ENCODE measurements at places on chromosomes 7 and 10. TPM values are rescaled to one million over a fixed set of nuclear protein-coding genes. Genes with fewer than 3 reads are reported as not detected.
A peak's percentile ranks its signal among the peaks of the same experiment; 100 is the strongest.

The DYDC2 gene
- total RNA-seq, result not detected

The SPAM1 gene
- total RNA-seq, result not detected

The AKR1C4 gene
- not detected for total RNA-seq

The JCAD gene
- 23.5 TPM for total RNA-seq

The SPDYE9 gene
- not detected for total RNA-seq

- DNase-seq, result no peak
- no peaks in the 10 kb centered on the region for H3K4me1 ChIP-seq
- H3K27me3 ChIP-seq, result peaks cover 39% of the 10 kb centered on the region
Measured at GRCh38 chr7:73382934-73383503, 50.6 kb upstream of the FZD9 start.

DNA sequence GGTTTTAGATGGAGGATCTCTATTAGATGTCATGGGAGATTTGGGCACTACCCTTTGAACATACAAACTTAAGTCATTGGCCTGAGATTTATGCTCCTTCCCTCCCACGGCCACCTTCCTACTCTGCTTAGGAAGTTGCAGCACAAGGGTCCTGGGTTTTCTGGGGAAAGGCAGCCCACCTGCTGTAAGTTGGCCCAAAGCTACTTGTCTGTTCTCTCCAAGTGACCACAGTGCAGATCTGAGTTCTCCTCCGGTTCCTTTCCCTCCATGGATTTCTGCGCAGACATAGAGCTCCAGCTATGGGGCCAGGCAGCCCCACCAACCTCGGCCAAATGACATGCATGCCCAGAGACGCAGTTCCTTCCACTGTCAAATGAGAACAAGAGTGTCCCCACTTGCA is 12.8 kb upstream of the C10orf53 start:
- H3K27ac ChIP-seq, result no peak overlapping the region
- H3K27me3 ChIP-seq, result peaks cover 82% of the 10 kb centered on the region
- H3K36me3 ChIP-seq, result no peaks in the 10 kb centered on the region
- DNase-seq, result no peak
- H3K4me3 ChIP-seq, result no peak overlapping the region
- H3K4me1 ChIP-seq, result no peaks in the 10 kb centered on the region

GRCh38 chr7:151024435-151025056 is at the start of gene ATG9B:
Gene ATG9B (minus strand): TSS chr7:151024494. CDS start chr7:151024423, 71 bp downstream.
- no peak within 1 kb of the TSS for H3K27ac ChIP-seq
- peaks cover 35% of the 10 kb centered on the region for H3K27me3 ChIP-seq
- H3K36me3 ChIP-seq, result no peaks in the 10 kb centered on the region
- peaks cover 15% of the 10 kb centered on the region for H3K4me1 ChIP-seq

GRCh38 chr7:143002106-143002505 is 24.8 kb downstream of the OR9A2 start:
- no peaks in the 10 kb centered on the region for H3K36me3 ChIP-seq
- no peak for DNase-seq
- no peak overlapping the region for H3K27ac ChIP-seq
- H3K4me1 ChIP-seq, result no peaks in the 10 kb centered on the region
- H3K27me3 ChIP-seq, result peaks cover 12% of the 10 kb centered on the region

DNA sequence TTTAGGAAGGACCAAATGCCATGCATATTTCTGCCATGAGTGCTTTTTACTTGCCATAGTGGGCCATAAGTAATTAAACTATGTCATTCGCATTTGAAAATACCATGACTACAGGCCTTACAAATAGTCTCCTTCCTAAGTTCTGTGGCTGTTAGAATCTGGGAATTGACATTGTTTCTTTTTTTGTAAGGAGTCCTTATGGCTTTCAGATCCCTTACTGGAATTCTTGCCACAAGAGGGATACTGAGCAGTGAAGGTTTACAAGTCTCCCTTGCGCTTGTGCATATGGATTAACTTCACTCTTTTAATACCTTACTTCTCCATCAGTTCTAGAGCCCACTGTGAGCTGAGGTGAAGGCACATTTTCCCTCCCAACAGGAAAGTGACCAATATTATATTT is 166.0 kb downstream of the NRG3 start:
- no peaks in the 10 kb centered on the region for H3K4me1 ChIP-seq
- no peaks in the 10 kb centered on the region for H3K27me3 ChIP-seq
- no peak overlapping the region for H3K4me3 ChIP-seq
- DNase-seq, result no peak
- H3K27ac ChIP-seq, result no peak overlapping the region
- H3K36me3 ChIP-seq, result no peaks in the 10 kb centered on the region

DNA sequence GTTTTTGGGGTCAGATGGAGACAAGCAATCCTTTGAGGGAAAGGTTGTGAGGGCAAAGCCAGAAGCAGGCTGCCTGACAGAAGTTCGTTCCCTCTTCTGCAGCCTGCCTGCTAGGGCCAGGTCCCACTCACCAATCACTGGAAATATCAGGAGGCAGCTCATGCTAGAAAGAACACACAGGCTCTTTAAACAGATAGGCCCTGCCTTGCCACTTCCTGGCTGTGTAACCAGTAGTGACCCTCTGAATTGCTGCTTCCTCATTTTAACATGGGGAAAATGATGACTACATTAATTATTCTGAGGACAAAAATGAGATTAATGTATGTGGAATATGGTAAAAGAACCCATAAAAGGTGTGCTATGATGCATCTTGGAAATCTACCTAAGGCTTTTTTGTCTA is 50.5 kb upstream of the MRLN start:
- DNase-seq, result no peak
- H3K36me3 ChIP-seq, result peaks cover 80% of the 10 kb centered on the region
- H3K4me3 ChIP-seq, result no peak overlapping the region
- H3K27ac ChIP-seq, result no peak overlapping the region
- no peaks in the 10 kb centered on the region for H3K27me3 ChIP-seq

- DNase-seq, result no peak
- no peaks in the 10 kb centered on the region for H3K4me1 ChIP-seq
- no peak overlapping the region for H3K27ac ChIP-seq
- H3K4me3 ChIP-seq, result no peak overlapping the region
Measured at GRCh38 chr10:28105561-28105960, 106.7 kb upstream of the ODAD2 start.

- H3K36me3 ChIP-seq, result no peaks in the 10 kb centered on the region
- no peak for DNase-seq
- no peaks in the 10 kb centered on the region for H3K4me1 ChIP-seq
- no peak overlapping the region for H3K27ac ChIP-seq
- H3K4me3 ChIP-seq, result no peak overlapping the region
- H3K27me3 ChIP-seq, result no peaks in the 10 kb centered on the region
Measured at GRCh38 chr7:34761627-34762026, 103.6 kb downstream of the NPSR1 start.

DNA sequence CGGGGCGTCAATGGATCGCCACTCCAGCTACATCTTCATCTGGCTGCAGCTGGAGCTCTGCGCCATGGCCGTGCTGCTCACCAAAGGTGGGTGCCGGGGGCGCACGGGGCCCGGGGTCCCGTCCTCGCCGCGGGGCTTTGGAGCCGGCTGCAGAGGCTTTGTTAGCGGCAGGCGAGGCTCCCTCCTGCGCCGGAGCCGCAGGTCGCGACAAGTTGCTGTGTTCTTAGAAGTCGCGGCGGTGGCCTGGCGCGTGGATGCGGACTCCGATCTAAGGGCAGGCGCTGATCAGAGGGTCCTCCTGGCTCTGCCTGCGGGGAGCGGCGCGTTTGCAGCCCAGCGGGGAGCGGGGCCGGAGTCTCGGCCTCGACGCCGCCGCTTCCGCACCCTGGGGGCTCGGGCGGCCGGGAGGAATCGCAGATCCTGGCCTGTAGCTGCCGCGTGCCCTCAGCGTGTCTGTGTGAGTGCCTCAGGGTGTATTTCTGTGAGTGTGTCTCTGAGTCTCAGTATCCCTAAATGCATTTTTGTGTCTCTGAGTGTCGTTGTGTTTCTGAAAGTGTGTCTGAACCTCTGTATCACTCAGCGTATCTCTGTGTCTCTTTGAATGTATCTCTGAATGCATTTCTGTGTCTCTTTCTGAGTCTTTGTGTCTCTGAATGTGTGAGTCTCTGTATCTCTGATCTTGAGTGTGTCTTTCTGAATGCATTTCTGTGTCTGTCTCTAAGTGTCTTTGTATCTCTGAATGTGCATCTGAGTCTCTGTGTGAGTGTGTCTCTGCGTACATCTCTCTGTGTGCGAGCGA is 766 bp downstream of the BAMBI start:
- H3K27me3 ChIP-seq, result peaks cover 24% of the 10 kb centered on the region
- H3K36me3 ChIP-seq, result peaks cover 8% of the 10 kb centered on the region
- H3K4me3 ChIP-seq, result peak overlapping the region; percentile 85
- H3K27ac ChIP-seq, result peak overlapping the region; percentile 89

- H3K4me1 ChIP-seq, result peaks cover 70% of the 10 kb centered on the region
- no peak overlapping the region for H3K27ac ChIP-seq
- no peak for DNase-seq
- H3K27me3 ChIP-seq, result no peaks in the 10 kb centered on the region
- no peaks in the 10 kb centered on the region for H3K36me3 ChIP-seq
- H3K4me3 ChIP-seq, result no peak overlapping the region
Measured at GRCh38 chr10:122466951-122467381, 5.6 kb downstream of the HTRA1 start.

- H3K4me1 ChIP-seq, result no peaks in the 10 kb centered on the region
- no peak for DNase-seq
- H3K4me3 ChIP-seq, result no peak overlapping the region
- no peak overlapping the region for H3K27ac ChIP-seq
- H3K36me3 ChIP-seq, result no peaks in the 10 kb centered on the region
Measured at GRCh38 chr7:78939669-78940068, 513.8 kb downstream of the MAGI2 start.

- H3K27ac ChIP-seq, result peak overlapping the region; percentile 99
- no peak overlapping the region for H3K4me3 ChIP-seq
- peaks cover 64% of the 10 kb centered on the region for H3K4me1 ChIP-seq
- H3K36me3 ChIP-seq, result peaks cover 21% of the 10 kb centered on the region
- no peak for DNase-seq
- H3K27me3 ChIP-seq, result no peaks in the 10 kb centered on the region
Measured at GRCh38 chr7:75991531-75992082, 2.8 kb downstream of the TMEM120A start.

- no peak overlapping the region for H3K27ac ChIP-seq
- no peaks in the 10 kb centered on the region for H3K27me3 ChIP-seq
- no peaks in the 10 kb centered on the region for H3K4me1 ChIP-seq
- no peak overlapping the region for H3K4me3 ChIP-seq
Measured at GRCh38 chr7:137682596-137682995, 164.2 kb downstream of the DGKI start.

GRCh38 chr7:43072530-43072929 is 39.9 kb upstream of the HECW1 start:
- no peak overlapping the region for H3K27ac ChIP-seq
- H3K4me3 ChIP-seq, result no peak overlapping the region
- peaks cover 55% of the 10 kb centered on the region for H3K27me3 ChIP-seq
- no peaks in the 10 kb centered on the region for H3K4me1 ChIP-seq
- no peak for DNase-seq

- no peaks in the 10 kb centered on the region for H3K27me3 ChIP-seq
- H3K4me1 ChIP-seq, result peaks cover 26% of the 10 kb centered on the region
- no peak overlapping the region for H3K4me3 ChIP-seq
- no peak overlapping the region for H3K27ac ChIP-seq
- DNase-seq, result no peak
Measured at GRCh38 chr7:100386940-100387339, 13.7 kb downstream of the PILRA start.

DNA sequence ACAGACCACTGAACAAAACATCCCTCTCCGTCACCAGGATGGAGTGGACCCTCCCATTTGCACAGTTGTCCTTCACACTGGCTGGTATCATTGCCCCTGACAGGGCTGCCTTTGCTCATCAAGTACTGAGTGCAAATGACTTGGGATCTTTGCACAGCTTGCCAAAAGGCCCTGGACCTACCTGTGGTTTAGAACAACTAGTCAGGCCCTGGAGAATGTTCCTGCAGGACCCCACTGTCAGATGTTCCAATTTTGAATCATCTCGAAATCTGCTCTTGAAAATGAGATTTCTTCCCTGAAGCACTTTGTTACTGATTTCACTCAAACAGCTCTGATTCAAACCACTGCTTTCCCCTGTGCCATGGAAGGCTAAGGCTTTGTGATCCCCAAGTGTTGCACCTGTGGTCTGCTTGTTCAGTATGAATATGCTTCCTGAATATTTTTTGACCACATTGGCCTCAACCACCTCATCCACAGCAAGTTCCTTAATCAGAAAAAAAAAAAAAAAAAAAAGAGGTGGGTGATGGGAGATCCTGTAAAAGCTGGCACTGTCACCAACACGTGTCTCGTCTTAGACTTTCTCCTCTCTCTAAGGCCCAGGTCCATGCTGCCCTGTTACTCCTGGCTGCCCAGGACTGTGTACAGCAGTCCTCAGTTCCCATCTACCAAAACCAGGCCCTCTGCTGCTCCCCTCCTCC is 2.7 kb upstream of the AOAH start:
- no peaks in the 10 kb centered on the region for H3K36me3 ChIP-seq
- no peak for DNase-seq
- no peak overlapping the region for H3K27ac ChIP-seq
- H3K4me3 ChIP-seq, result no peak overlapping the region

GRCh38 chr7:27202862-27203134 is 2.9 kb upstream of the HOXA13 start:
- H3K4me1 ChIP-seq, result peaks cover 43% of the 10 kb centered on the region
- no peak overlapping the region for H3K27ac ChIP-seq
- DNase-seq, result no peak
- peaks cover 99% of the 10 kb centered on the region for H3K27me3 ChIP-seq
- H3K36me3 ChIP-seq, result no peaks in the 10 kb centered on the region

DNA sequence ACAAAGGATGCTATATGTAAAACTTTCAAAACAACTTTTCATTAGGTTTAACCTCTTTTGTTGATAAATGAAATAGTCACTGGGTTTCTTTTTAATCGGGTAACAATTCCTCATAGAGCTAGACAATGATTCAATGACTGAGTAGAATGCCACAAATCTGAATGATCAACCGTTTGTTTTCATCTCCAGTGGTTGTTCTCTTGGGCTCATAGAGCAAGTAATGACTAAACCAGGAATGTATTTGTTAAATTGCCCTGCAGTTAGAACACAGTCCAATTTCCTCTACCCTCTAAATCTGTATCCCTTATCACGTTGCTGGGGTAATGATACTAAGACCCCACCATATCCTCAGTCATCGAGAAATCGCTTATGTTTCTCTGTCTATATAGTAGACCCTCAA is 40.0 kb downstream of the CNNM1 start:
- no peaks in the 10 kb centered on the region for H3K4me1 ChIP-seq
- no peaks in the 10 kb centered on the region for H3K36me3 ChIP-seq
- H3K27me3 ChIP-seq, result peaks cover 34% of the 10 kb centered on the region
- no peak overlapping the region for H3K27ac ChIP-seq
- no peak for DNase-seq
- H3K4me3 ChIP-seq, result no peak overlapping the region

DNA sequence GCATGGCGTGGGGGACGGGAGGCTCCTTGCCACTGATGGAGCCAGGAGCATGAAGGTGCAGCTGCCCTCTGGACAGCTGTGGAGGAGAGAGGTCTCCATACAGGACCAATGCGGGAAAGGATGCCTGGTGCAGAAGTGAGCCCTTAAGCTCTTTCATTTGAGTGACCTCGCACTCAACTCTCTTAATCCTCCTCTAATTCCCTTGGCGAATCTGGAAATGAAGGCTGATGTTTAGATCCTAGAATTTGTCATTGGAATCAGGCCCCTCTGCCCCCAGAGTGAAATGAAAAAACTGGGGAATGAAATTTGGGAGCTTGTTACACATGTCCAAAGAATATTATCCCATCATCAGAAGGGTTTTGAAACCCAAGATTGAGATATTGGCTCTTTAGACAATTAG is 639.5 kb downstream of the LRMDA start:
- H3K27ac ChIP-seq, result no peak overlapping the region
- H3K4me1 ChIP-seq, result no peaks in the 10 kb centered on the region
